Epithelial cell of esophagus (primary cell): ENCODE measurements at places on chromosomes 5 and 9.

- no peak for DNase-seq
Measured at GRCh38 chr9:82599336-82599949, 463.5 kb downstream of the RASEF start.

GRCh38 chr9:92133949-92134604 lies 18.9 kb upstream of the SPTLC1 start:
- peak; percentile 76 for DNase-seq

DNA sequence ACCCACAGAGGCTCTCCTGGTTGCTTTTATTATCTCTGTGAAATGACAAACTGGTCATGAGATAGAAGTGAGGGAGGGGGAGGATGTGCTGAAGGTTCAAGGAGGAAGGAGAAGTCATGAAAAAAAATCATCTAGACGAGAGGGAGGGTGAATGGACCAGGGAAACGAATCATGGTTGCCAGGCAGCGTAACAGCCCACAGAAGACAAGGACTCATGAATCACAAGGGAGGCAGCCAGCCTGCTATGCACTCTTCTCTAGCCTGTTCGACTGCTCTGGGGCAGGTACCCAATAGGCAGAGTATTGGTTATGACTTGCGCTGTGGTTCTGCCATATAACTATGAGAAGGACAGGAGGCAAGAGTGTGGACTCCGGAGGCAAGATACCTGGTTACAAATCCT lies 475.2 kb downstream of the CDK5RAP2 start:
- peak; percentile 8 for DNase-seq

GRCh38 chr5:132661231-132662003 lies 3.4 kb downstream of the IL13 start:
- no peak for DNase-seq

DNA sequence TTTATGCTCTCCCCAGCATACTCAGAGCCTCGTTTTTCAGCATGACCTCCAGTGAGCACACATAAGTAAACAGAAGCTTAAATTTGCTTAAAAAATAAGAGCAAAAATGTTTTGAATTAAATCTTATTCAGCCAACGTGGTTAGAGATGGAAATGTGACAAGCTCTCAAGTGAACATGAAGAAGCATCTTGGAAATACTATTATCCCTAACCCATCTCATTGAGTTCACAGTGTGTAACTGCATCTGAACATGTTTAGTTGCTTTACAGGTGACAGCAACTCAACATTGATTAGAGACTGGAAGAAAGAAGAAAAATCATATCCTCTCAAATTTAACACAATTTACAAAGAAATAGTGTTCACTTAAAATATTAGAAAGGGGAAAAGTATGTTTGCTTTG lies 1785.1 kb downstream of the MAT2B start:
- no peak for DNase-seq

DNA sequence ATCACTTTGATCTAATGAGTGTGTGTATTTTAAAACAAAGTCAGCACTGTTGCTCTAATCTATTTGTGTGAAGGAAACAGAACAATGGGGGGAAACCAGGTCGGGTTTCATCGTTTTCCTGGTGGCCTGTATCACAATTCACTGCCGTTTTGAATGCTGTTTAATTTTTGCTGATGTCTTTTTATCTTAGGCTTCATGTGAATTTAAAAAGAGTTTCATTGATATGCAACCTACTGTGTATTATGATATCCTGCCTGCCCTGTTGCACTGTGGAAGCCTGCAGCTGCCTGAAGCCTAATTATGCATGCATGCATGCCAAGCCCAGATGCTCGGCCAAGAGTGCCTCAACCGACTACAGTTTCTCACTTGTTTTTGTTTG lies 307.5 kb downstream of the ZNF608 start:
- DNase-seq = no peak

DNA sequence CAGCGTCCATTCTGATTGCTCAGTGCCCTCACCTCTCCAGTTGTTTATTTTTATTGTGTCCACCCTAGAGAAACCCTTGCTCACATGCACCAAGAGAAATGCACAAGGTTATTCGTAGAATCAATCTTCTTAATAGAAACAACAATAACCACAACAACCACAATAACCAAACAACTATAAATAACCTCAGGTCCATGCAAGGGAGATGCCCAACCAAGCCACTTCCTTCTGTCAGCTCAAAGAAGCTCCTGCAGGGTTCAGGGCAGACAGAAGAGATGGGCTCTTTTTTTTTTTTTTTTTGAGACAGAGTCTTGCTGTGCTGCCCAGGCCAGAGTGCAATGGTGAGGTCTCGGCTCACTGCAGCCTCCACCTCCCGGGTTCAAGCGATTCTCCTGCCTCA lies 14.9 kb upstream of the TCOF1 start:
- DNase-seq = no peak

DNA sequence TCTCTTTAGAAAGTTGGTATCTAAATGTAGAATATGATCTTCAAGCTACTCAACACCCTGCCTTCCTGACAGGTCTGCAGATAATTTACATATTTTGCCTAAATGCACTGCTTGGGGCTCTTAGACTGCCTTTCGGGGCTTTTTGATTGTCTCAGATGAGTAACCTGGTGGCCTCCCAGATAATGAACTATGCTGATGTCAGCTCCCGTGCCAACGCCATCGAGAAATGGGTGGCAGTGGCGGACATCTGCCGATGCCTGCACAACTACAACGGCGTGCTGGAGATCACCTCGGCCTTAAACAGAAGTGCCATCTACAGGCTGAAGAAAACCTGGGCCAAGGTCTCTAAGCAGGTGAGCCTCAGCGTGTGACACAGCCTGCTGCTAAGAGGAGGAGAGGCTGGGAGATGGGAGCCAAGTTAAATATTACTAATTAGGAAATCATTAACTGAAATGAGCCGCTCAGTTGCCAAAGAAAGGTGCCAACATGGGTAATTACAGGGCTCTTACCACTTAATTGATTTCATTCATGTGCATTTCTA lies 20.8 kb upstream of the CKMT2 start:
- no peak for DNase-seq

DNA sequence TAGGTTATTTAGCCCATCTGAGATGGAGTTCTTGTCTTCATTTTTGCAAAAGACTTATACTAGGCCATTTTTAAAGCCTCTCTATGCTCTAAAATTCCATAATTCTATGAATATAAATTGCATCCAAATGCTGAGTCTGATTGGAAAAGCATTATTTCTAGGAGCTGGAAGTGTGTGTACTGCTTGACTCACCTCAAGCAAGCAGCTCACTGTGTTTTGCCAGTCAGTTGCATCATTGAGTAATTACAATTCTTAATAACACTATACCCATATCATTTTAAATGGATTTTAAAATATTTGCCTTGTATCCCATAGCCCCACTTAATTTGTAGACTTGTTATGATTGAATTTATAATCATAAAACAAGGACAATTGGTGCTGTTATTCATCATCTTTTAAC lies 161.0 kb downstream of the PAM start:
- DNase-seq = peak; percentile 9

DNA sequence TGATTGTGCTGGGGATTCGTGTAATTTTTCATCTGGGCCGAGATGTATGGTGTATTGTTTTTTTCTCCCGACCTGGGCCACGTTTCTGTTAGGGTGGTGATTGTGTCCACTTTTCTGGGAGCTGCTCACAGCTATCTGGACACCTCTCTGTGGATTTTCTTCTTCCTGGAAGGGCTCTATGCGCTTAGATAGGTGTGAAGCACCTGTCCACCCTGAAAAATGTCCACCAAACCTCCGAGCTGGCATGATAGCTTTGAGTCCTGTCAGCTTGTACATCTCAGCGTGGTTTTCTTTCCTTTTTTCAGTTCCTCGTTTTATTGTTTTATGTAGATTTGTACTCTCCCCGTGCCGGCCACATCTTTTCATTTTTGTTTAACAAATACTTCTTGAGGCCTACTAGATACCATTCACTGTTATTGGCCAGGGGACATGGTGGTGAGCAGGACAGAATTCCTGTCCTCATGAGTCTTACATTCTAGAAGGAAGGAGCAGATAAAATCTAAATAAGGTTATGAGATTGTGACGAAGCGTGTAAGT lies 1.1 kb downstream of the UGCG start:
- DNase-seq = peak; percentile 37

- DNase-seq = peak; percentile 59
Measured at GRCh38 chr5:34474573-34475021, 181.5 kb upstream of the RAI14 start.

DNA sequence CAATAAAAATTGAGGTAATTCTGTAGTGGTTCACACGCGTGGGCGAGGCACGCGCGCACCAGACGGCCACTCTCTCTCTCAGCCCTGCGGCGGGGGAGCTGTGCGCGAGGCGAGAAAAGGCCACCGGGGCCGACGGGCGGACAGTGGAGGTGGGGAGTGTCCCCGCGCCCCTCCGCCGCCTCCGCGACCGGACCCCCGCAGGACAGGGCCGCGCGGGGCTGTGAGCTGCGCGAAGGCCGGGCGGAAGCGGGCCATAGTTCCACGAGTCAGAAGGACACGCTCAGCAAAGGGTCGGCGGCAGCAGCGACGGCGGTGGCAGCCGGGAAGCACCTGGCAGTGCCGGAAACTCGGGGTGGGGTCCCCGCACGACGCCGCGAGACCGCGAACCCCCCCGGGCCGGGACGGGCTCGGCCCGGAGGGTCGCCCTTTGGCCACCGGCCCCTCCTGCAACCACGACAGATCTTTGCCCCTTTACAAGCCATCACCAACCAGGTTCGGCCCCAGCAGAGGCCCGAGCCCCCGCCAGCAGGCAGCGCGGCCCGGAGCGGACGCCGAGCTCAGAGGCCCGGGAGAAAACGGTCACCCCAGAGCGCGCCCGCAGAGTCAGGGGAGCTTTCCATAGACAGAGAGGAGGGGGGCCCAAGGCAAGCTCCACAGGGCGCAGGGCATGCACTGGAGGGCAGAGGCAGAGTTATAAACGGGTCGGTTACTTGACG lies 60.9 kb downstream of the ZNF354C start:
- no peak for DNase-seq

GRCh38 chr5:127373858-127374491 lies 83.4 kb downstream of the MEGF10 start:
- no peak for DNase-seq

DNA sequence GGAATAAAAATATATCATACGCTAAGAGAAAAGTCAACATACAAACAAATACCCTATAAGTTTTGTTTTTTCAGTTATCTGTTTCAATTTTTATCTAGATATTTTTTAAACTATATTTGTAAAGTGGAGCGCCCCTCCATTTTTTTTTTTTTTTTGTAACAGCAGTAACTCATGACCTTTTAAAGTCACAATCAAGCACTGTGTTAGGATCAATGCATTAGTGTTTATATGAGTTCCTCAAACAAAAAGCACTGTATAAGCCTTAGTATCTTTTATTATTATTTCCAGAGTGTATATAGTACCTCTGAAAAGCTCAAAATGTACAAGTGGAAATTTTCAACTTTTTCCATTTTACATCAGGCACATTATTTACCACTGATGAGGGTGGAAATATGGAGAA lies 20.6 kb downstream of the PFDN1 start:
- DNase-seq = no peak

DNA sequence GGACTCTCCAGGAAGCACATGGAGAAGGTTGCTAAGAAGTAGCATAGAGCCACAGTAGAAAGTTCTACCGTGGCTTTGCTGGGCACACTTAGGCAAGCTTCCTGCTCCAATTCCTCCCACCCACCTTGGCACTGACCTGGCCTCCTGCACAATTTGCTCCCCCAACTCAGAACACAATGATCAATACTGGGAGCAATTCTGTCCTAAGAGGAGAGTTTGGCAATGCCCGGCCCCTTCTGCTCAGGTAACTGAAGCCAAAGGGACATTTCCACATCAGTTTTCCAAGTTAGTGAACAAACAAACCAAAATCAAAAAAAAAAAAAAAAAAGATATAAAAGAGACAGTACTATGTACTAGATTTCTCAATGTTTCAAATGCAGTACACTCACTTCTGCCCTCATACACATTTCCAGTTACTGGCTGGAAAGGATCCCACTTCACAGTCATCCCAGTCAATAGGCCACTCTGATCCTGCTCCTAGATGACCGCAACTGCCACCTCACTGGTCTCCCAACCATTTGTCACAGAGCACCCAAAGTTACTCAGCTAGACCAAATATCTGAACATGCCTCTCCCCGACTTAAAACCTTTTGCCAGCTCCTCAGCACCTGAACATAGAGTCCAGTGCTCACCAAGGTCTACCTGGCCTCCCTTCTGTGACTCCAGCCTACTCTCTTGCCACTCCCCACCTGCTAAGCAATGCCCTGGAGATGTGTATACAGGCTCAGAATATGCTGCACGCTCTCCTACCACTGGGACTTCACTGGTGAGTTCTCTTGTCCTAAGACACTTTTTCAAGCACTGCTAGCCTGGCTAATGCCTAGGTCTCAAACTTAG lies 21.3 kb downstream of the ABCA1 start:
- DNase-seq = peak; percentile 4

GRCh38 chr5:75044406-75044805 lies 8.0 kb downstream of the GCNT4 start:
- peak; percentile 84 for DNase-seq

DNA sequence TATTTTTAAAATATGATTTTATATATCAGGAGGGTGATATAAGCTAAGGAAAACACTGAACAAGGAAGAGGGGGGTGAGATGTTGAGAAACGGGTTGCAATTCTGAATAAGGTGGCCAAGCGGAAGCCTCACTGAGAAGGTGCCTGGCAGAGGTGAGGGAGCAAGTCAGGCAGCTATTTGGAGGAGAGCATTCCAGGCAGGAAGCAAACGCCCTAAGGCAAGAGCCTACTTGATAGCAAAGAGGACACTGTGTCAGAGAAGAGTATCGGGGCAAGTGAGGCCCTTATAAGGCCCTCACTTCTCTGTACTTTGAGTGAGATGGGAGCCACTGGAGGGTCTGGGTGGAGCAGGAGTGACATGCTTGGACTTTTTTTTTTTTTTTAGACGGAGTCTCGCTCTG lies 8.0 kb upstream of the CTNNA1 start:
- no peak for DNase-seq

DNA sequence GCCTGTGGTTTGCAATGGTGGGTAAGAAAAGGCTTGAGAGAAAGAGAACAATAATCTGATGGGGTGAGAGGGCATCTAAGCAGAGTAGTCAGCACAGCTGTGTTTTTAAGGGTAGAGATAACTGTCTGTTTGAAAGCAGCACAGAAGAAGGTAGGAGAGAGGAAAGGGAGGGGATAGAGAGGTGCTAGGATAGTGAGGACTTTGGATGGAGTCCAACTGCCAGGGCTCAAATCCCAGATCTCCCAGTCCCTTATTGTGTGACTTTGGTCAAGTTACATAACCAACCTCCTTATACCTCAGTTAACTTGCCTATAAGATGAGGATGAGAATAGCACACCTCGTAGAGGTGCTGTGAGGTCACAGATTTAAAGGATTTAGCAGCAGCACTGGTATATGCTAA lies 55.6 kb downstream of the GPR21 start:
- no peak for DNase-seq

- peak; percentile 16 for DNase-seq
Measured at GRCh38 chr9:16675131-16675530, 195.3 kb downstream of the BNC2 start.

GRCh38 chr9:7780261-7780988 lies 19.2 kb downstream of the DMAC1 start:
- peak; percentile 76 for DNase-seq
